ENCODE measurements at places on chromosomes 7 and 10.

DNA sequence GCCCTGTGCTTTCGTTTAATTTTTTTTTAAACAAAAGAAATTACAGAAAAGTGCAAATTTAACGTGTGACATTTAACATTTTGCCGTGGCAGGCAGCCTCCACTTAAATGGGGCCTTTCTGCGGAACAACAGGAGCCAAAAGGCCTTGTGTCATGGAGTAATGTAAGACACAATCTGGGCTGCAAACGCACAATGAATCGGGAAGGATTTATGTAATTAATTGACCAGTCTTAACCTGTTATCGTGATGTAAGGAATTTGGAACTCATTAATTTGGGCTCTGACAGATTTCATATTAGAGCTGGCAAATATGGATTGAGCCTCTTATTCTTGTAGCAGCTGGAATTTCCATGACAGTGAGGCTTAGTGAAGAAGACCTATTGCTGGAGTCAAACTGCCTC lies 86.4 kb downstream of the SNX10 start:
- DNase-seq = no peak

GRCh38 chr10:133196221-133196915 lies 33.6 kb upstream of the UTF1 start:
- DNase-seq = no peak

- peak; percentile 50 for DNase-seq
These were observed 73.9 kb upstream of the LEP start for GRCh38 chr7:128167042-128167701.

- no peak for DNase-seq
These were observed 14.6 kb upstream of the PSAP start for GRCh38 chr10:71865561-71866041.

DNA sequence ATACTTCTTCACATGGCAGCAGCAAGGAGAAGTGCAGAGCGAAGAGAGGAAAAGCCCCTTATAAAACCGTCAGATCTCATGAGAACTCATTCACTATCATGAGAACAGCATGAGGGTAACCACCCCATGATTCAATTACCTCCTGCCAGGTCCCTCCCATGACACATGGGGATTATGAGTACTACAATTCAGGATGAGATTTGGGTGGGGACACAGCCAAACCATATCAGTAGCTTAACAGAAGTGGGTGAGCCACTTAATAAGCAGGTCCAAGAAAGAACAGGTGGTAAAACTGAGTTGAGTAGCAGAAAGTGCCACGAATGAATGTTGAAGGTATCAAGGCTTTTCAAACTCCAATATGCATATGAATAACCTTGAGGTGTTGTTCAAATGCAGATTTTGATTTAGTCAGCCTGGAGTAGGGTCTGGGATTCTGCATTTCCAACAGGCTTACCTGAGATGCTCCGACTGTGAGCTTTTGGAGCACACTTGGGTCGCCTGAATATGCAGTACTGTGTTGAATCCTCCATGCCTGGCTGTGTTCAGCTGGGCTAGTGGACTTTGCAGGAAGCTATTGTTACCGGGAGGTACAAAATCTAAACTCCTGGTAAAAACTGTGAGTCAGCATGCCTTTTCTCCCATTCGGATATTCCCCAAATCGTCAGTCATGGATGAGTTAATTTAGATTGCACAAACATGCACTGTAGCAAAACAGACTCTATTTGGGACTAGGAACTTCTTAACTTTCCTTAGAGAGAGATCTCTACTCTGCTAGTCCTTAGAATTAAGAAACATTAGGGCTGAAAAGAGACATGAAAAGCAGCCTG lies 69.0 kb upstream of the PRKCQ start:
- DNase-seq = no peak

DNA sequence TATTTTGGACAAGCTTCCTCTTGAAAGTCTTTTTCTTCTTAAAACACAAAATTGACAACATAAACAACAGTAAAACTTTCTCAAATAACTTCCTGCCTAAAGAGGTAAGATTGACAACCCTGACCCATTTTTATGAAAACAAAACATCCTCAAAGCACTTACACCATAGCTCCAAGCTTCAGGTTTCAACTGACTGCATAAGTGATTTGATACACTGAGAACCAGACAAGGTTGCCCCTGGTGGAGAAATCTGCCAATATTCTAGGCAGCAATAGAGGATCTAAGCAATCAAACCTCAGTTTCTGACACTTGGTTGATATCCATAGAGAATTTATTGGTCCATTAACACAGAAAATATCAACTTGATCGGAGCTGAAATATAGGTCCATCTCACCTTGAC lies 147.8 kb downstream of the ELAPOR2 start:
- no peak for DNase-seq

DNA sequence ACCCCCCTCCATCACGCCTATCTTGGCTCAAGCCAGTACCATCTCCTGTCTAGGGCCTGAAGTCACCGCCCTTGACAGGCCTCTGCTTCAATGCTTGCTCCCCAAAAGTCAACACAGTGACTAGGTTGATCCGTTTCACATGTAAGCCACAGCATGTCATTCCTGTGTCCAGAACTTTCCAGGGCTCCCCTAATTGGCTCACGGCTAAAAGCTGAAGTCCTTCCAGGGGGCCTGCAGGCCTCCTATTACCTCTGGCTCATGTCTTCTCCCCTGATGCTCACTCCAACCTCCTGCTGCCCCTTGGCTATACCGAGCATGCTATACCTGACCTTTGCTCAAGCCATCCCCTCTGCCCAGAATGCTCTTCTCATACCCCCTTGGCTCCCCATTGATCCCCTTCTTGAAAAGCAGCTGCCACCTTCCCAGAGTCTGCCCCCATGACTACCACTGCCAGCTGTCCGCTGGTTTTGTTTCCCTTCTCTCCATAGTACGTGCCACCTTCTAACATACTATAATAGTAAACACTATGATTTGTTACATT lies 39.1 kb downstream of the CPXM2 start:
- DNase-seq = no peak

- DNase-seq = no peak
These were observed 178.7 kb downstream of the DNAJB6 start for GRCh38 chr7:157515342-157516041.

GRCh38 chr10:60842694-60843093 lies 64.4 kb downstream of the CDK1 start:
- DNase-seq = no peak

- DNase-seq = no peak
These were observed 52.2 kb downstream of the COL17A1 start for GRCh38 chr10:104033401-104033930.

- no peak for DNase-seq
These were observed 21.9 kb downstream of the PDCD4 start for GRCh38 chr10:110893559-110894179.

GRCh38 chr7:50272808-50273207 lies 31.7 kb upstream of the IKZF1 start:
- no peak for DNase-seq

GRCh38 chr10:33334153-33334804 lies at the start of gene NRP1:
Gene NRP1, minus strand, starts transcription at chr10:33334667. Its CDS starts 285 bp downstream, at chr10:33334382.
- no peak for DNase-seq

DNA sequence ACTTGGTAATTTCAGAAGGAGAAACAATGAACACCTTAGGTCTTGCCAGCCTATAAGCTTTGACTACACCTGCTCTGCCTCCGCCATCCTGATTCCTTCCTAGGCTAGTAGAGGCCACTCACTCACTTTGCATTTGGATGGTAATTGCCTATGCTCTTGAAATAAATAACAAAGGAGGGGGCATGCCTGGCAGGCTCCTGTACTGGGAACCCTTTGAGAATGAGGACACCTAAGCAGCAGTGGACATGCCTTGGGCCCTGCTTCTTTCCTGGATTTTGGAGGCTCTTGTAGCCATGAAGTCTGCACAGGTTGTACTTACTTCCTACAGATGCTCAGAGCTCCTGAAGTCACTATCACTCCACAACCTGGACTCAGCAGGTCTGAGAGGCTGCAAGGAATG lies 65.8 kb downstream of the BLNK start:
- no peak for DNase-seq

DNA sequence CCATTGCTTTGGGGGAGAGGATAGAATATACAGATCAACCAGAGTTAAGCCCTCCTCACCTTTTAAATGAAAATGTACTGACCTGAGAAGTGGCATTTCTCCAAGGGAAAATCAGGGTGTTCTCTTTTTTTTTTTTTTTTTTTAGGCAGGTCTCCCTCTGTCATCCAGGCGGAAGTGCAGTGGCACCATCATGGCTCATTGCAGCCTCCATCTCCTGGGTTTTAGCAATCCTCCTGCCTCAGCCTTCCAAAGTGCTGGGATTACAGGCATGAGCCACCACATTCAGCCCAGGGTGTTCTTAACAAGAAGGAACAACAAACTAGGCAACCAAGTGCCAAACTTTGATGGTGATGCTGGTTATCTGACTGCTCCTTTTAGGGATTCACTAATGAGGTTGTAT lies 111.0 kb downstream of the SVOPL start:
- no peak for DNase-seq

- no peak for DNase-seq
These were observed 65.7 kb downstream of the BICC1 start for GRCh38 chr10:58578366-58578765.

DNA sequence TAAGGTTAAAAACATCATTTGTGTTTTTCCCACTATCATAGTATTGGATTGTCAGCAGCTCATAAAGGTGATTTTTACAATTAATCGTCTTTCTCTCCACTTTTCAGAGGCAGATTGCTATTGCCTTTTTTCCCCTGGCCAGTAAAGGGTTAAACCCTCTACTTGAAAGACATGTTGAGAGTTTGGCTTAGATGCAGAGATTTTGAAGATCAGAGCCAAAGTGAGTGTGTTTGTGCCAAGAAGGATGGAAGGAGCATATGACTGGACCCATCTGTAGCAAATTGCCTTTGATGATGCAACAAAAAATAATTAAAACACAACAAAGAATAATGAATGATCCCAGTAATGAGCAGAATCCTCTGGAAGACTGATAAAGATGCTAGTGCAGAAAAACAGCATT lies 373.1 kb downstream of the MALRD1 start:
- DNase-seq = no peak

- no peak for DNase-seq
These were observed 146.0 kb downstream of the VTI1A start for GRCh38 chr10:112593023-112593422.

DNA sequence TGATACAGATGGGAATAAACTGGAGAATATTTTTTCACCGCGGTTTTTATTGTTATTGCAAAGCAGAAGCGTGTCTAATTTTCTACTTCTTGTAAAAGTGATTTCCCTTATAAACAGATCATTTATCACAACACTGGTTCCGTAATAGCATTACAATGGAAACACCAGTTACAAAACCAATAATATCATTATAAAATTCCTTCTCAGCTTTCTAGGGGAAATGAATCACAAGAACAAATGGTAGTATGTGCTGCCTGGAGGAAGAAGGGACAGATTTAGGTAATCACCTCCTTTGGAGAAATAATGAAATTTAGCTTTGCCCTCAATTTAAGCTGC lies 2.4 kb upstream of the CCDC6 start:
- DNase-seq = no peak

DNA sequence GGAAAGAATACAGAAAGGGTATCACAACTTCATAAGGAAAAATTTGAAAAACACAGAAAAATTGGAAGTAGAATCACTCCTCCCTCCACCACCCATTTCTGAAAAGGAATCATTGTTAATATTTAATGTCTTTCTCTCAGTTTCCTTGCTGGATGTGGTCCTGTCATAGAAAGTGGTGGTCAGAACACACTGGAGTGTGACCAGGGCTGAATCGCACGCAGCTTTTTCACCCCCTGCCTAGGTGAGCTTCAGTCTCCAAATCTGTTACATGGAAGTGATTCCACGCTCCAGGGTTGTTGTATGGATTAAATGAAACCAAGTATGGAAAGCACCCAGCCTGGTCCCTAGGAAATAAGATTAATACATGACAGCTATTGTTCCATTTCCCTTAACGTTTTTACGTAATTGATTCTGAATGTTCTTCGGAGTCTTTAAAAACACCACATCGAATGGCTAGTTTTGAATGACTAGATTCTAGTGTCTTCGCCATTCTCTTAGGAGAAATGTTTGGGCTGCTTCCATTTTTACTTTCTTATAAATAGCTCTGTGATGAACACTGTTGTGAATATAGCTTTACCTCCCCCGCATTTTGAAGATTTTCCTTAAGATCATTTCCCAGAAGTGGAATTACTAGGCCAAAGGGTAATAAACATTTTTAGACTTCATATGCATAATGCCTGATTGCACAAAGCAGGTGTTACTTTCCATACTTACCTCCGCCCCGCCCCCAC lies 10.9 kb upstream of the DUSP5 start:
- DNase-seq = no peak
